Purkinje cell (primary cell): ENCODE measurements at places on chromosomes 1 and 21. TPM values are rescaled to one million over a fixed set of nuclear protein-coding genes. Genes with fewer than 3 reads are reported as not detected.

The ERRFI1 gene
- polyA plus RNA-seq, result 14.5 and 18.8 TPM in 2 replicates

The SERTAD4 gene
- polyA plus RNA-seq, result 1.9 and 2.0 TPM in 2 replicates

The RSRP1 gene
- polyA plus RNA-seq, result 65.5 and 77.5 TPM in 2 replicates

The AMPD1 gene
- not detected in 2 replicates for polyA plus RNA-seq

The LENEP gene
- polyA plus RNA-seq, result not detected in 2 replicates

The MYOC gene
- polyA plus RNA-seq, result not detected in 2 replicates

The DCST2 gene
- polyA plus RNA-seq, result not detected in 2 replicates

The SLC1A7 gene
- not detected in 2 replicates for polyA plus RNA-seq

The AMY2B gene
- polyA plus RNA-seq, result 6.7 and 21.5 TPM in 2 replicates

The ZC3H11A gene
- 33.2 and 39.9 TPM in 2 replicates for polyA plus RNA-seq

The MYOG gene
- polyA plus RNA-seq, result not detected in 2 replicates

The HIVEP3 gene
- 4.7 and 10.5 TPM in 2 replicates for polyA plus RNA-seq

The FALEC gene
- polyA plus RNA-seq, result not detected in 2 replicates

The TARDBP gene
- polyA plus RNA-seq, result 78.9 and 91.3 TPM in 2 replicates

The C4BPB gene
- not detected in 2 replicates for polyA plus RNA-seq

The KIF21B gene
- 0.45 and 1.4 TPM in 2 replicates for polyA plus RNA-seq

The TEDDM1 gene
- not detected in 2 replicates for polyA plus RNA-seq
